Anterior cingulate cortex (tissue), 58 donors: ENCODE measurements at places on chromosomes 12 and 14.

GRCh38 chr14:29273513-29273912 is 506.9 kb downstream of the FOXG1 start:
- DNase-seq = no peak

GRCh38 chr12:74820324-74820723 is 282.7 kb downstream of the ATXN7L3B start:
- no peak for DNase-seq

GRCh38 chr14:61076556-61076955 is 95.5 kb downstream of the SLC38A6 start:
- no peak for DNase-seq

DNA sequence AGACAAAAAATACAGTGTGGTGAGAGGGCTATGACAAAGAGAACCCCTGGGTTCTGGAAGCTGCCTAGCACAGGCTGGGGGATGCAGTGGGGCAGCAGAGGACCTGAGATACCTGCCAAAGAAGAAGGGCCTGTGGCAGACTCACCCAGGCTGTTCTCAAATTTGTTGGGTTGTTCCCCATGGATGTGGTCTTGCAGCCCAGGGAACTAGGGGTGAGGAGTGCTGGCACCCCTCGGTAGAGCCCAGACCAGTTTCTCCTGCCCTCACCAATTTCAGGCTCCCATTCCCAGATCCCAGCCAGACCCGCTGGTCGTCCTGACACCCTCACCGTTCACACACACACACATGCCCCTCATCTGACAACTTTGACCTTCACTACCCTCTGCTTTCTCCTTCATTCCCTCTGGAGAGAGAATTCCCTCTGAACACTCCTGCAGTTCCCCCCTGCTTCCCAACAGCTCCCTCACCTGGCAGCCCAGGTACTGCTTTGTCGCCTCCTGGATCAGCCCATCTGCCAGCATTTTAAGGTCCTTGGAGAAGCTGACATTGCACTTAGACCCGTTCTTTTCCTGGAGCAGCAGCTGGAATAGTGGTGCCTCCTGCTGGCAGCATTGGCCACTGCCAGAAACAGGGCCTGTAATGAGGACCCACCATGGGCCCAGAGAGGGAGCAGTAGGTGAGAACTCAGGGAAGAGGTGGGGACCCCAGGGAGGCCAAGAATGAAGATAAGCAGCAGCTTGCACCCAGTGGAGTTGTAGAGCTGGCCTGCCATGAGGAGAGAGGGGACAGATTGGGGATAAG is 5.9 kb upstream of the GDF11 start:
- peak; percentile 49 for DNase-seq

DNA sequence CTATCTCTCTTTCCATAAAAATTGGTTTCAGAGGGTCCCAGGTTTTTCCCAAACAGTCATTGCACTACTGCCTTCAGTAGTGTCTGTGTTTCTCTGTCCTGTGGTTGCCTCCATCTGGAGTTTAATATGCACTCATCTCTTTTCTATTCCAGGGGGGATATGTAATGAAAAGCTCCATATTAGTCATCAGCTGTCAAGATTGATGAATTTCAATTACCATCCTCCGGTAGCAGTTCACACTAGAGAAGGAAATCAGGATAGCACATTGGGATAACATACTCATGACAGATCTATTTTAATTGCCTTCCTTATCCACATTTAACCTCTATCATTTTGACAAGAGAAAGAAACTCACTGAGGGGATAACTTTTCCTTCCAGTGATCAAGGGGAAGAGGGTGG is 589.0 kb upstream of the SEL1L start:
- DNase-seq = no peak

DNA sequence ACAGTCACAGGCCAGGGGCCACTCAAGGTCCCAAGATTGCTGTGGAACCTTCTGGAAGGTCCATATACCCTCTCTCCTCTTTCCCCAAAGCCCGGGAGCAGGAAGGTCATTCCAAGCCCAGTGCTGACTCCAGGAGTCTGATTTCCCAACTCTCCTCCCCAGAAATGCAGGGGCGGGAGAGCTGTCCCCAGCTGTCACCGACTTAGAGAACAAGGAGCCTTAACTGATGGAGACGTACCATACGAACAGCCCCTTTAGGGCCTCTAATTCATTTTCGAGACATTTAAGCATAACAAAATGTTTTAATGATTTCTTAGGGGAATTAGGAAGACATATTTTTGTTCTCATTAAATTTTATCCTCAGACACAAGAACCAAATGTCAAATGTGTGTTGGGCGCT is 99.2 kb downstream of the PHETA1 start:
- no peak for DNase-seq

GRCh38 chr12:15613981-15614380 is 175.2 kb downstream of the EPS8 start:
- DNase-seq = no peak

DNA sequence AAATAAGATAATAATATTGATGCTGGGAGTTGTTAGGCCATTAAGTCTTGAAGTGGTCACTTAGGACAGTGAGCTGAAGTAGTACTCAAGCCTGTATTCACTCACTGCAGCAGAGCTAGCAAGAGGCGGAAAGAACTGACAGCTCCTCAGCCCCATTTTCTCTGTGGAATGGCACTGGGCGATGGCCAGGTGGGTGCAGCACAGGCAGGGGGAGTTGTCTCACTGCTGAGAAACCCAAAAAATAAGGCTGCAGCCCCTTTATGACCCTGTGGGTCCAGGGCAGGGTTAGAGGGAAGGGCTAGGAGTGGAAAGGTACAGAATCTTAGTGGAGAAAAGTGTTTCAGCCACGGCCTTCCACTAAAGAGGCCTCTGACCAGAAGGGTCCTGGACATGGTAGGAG is 35.5 kb downstream of the PDZRN4 start:
- no peak for DNase-seq

- DNase-seq = no peak
Observed at GRCh38 chr12:107488666-107489065, 196.9 kb upstream of the PWP1 start.

GRCh38 chr12:1527789-1528188 is 66.6 kb downstream of the FBXL14 start:
- no peak for DNase-seq

- DNase-seq = no peak
Observed at GRCh38 chr12:88245905-88246304, 103.8 kb downstream of the TMTC3 start.

GRCh38 chr12:55899082-55899481 is 28.6 kb downstream of the PYM1 start:
- DNase-seq = no peak

DNA sequence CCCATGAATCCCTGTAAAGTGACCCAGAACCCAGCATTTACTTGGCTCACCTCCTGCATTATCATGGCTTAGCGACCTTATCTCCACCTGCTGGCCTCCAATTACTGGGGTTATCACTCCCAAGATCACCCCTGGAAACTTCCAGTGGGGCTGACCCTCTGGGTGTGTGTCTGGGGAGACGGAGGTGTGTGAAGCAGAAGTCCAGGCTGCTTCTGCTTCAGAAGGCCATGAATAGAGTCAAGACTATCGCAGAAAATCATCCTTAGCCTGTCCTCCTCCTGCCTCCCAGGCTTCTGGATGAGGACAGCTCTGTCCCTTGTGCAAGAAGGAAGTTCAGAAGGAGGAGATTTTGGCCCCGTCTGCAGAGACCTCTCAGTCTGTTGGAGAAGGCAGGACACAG is 408 bp upstream of the KRT72 start:
- no peak for DNase-seq

DNA sequence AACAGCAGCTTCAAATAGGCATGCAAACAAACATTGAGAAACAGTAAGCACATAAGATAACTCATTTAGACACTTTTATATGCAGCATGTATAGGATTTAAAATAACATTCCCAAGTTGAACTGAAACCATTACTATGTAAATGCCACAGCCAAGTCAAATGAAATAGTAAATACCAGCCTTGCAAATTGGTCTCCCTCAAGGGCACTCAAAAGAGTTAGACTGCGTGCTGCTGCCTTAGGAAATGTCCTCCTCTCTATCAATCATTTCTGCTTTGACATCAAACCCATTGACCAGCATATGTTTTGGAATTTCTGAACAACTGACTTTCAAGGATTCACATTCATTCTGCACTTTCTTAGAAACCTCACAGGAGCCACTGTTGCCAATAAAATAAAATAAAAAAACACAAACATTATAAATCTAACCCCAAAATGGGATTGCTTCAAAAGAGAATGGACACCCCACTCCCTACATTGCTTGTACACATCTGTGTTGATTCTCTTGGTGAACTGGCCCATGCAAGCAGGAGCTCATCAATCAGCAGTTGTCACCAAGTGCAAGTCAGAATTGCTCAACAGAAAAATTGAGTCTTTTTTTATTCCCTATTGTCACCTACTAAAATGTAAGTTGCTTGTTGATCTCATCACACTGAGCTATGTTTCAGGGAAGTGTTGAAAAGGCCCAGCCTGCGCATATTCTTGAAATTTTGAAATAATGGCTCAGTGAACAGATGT is 256.2 kb downstream of the DAD1 start:
- DNase-seq = no peak

- no peak for DNase-seq
Observed at GRCh38 chr12:93041416-93041815, 112.3 kb upstream of the EEA1 start.

DNA sequence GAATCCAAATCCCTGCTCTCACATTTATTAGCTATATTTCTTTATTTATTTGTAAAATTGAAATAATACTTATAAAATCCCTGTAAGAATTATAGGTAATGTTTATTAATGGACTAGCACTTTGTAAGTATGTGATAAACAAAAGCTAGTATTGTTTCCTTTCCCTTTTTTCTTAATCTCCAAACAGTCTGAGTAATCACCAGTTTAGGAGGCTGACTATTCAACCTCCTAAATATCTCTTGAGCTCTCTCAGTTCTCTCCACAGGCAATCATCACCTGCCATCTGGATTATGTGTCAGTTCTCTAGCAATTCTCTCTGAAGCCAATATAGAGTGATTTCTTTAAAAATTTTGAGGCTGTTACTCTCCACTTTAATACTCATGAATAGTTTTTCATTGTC is 9.2 kb upstream of the LYZ start:
- no peak for DNase-seq

DNA sequence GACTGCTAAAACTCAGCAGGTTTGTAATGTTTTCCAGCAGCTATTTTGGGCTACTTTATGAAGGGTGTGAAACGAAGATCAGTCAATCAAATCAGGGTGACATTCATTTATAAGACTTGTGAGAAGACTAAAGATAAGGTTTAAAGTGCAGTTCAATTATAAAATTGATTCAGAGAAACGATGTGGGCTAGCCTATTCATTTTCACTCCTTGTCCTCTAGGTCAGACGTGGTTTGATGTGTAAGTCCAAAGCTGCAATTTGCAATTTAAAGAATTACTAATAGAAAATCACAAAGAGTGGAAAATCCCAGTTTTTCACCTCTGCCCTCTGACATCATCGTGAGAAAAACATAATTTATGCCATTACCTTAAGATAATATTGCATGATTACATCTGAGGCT is 243.5 kb upstream of the NOVA1 start:
- no peak for DNase-seq
